ENCODE measurements at places on chromosomes 11 and 22. TPM values are rescaled to one million over a fixed set of nuclear protein-coding genes. Genes with fewer than 3 reads are reported as not detected.
A peak's percentile ranks its signal among the peaks of the same experiment; 100 is the strongest.

The MRGPRX3 gene
- total RNA-seq, result not detected

The SLC35F2 gene
- total RNA-seq, result 3.8 TPM

The APOBEC3H gene
- not detected for total RNA-seq

The NRIP3 gene
- total RNA-seq, result 0.97 TPM

- no peak overlapping the region for H3K4me3 ChIP-seq
- H3K27ac ChIP-seq, result no peak overlapping the region
- H3K36me3 ChIP-seq, result no peaks in the 10 kb centered on the region
- H3K4me1 ChIP-seq, result no peaks in the 10 kb centered on the region
- H3K27me3 ChIP-seq, result no peaks in the 10 kb centered on the region
These were observed 810.0 kb downstream of the BRD1 start for GRCh38 chr22:49017482-49018329.

GRCh38 chr11:100574894-100575769 lies 112.0 kb upstream of the ARHGAP42 start:
- DNase-seq, result no peak
- no peak overlapping the region for H3K27ac ChIP-seq
- H3K4me3 ChIP-seq, result no peak overlapping the region

DNA sequence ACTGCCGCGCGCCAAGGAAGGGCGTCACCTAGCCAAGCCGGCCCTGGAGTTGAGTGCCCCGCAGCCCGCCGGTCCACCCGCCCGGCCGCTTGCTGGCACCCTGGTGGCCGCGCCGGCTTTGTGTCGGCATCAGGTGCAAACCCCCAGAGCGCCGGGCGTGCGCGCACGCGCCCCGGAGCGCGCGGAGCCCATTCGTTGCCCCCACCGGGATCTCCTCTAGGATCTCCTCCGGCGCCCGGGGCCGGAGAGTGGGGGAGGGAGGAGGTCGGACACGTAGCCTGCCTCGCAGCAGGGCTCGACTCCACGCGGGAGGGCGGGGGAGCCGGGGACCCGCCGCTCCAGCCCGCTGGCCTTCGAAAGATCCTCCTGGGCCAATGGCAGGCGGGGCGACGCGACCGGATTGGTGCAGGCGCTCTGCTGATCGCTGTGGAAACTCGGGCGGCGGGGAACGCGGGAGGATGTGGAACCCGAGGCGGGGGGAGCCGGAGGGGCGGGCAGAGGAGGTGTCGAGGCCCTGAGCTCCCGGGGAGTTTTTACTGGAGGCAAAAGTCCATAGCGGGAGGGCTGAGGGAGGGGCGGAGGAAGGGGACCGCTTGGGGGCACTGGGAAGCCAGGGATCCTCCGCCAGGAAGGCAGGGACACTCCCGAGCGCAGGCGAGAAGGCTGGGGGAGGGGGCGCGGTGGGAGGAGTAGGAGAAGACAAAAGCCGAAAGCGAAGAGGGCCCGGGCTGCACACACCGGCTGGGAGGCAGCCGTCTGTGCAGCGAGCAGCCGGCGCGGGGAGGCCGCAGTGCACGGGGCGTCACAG lies at the start of gene FADS2:
Gene FADS2 (plus strand): TSS at position 730 of the 808 bp plus-strand sequence. CDS start 91 bp downstream, outside the sequence.
- H3K27ac ChIP-seq, result peak within 1 kb of the TSS; percentile 90
- H3K36me3 ChIP-seq, result peaks cover 1% of the 10 kb centered on the region
- peak within 1 kb of the TSS; percentile 91 for H3K4me3 ChIP-seq
- peaks cover 43% of the 10 kb centered on the region for H3K4me1 ChIP-seq
- no peaks in the 10 kb centered on the region for H3K27me3 ChIP-seq

GRCh38 chr11:17639091-17639490 lies 80.3 kb upstream of the MYOD1 start:
- DNase-seq, result no peak
- no peaks in the 10 kb centered on the region for H3K4me1 ChIP-seq
- no peak overlapping the region for H3K27ac ChIP-seq
- no peak overlapping the region for H3K4me3 ChIP-seq
- H3K36me3 ChIP-seq, result no peaks in the 10 kb centered on the region

DNA sequence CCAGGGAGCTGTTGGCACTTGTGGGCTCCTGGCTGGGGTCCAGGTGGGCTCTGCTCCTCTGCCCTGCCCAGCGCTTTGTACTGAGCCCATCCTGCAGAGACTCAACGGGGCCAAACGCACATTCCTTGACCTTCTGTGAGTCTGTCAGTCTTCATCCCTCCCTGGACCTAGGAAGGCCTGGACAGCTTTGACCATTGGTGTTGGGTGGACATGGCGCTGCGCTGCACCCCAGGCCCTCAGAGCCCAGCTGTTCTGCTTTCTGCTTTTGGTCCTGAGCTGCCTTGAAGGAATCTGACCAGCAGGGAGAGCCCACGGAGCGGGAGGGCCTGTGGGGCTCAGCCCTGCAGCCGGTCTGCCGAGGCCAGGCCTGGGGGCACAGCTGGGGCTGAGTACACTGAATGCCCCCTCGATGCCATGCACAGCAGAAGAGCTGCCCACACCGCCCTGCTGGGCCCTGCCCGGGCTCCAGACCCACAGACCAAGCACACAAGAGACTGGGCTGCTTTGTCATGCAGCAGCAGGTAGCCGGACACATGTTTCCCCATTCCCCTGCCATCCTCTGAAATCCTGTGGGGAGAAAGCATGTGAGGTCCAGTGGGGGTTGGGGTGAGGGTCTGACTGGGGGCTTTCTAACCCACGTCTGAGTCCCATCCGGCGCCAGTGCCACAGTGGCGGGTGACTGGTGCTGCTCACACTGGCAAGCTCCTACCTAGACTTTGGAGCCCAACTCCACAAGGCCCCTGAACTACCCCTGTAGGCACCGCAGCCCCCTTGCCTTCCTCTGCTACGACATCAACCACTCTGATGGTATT lies 24.1 kb upstream of the CCDC188 start:
- no peaks in the 10 kb centered on the region for H3K36me3 ChIP-seq
- peaks cover 5% of the 10 kb centered on the region for H3K4me1 ChIP-seq
- H3K4me3 ChIP-seq, result no peak overlapping the region
- H3K27me3 ChIP-seq, result peaks cover 7% of the 10 kb centered on the region
- no peak for DNase-seq
- no peak overlapping the region for H3K27ac ChIP-seq

DNA sequence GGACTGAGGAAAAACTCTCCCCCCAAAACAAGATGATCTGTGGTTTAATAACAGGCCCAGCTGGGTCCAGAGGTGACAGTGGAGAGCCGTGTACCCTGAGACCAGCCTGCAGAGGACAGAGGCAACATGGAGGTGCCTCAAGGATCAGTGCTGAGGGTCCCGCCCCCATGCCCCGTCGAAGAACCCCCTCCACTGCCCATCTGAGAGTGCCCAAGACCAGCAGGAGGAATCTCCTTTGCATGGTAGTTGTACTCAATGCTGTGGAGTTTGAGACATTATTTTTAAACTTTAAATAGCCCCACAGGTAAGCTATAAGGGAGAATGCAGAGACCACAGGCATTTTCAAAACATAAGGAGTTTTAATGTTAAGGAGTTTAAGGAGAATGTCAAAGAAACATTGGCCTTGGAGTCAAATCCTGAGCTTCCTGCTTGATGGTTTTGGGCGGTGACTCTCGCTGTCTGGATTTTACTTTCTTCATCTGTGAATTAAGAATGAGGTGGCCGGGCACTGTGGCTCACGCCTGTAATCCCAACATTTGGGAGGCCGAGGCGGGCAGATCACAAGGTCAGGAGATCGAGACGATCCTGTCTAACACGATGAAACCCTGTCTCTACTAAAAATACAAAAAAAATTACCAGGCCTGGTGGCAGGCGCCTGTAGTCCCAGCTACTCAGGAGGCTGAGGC lies 6.8 kb downstream of the APOL1 start:
- peak overlapping the region; percentile 79 for H3K27ac ChIP-seq
- no peaks in the 10 kb centered on the region for H3K27me3 ChIP-seq
- H3K36me3 ChIP-seq, result no peaks in the 10 kb centered on the region
- H3K4me1 ChIP-seq, result peaks cover 20% of the 10 kb centered on the region
- DNase-seq, result no peak

GRCh38 chr22:37309211-37310074 lies 27.1 kb downstream of the CYTH4 start:
- H3K36me3 ChIP-seq, result no peaks in the 10 kb centered on the region
- H3K27ac ChIP-seq, result peak overlapping the region; percentile 76
- H3K4me1 ChIP-seq, result peaks cover 65% of the 10 kb centered on the region
- DNase-seq, result no peak
- H3K27me3 ChIP-seq, result no peaks in the 10 kb centered on the region

DNA sequence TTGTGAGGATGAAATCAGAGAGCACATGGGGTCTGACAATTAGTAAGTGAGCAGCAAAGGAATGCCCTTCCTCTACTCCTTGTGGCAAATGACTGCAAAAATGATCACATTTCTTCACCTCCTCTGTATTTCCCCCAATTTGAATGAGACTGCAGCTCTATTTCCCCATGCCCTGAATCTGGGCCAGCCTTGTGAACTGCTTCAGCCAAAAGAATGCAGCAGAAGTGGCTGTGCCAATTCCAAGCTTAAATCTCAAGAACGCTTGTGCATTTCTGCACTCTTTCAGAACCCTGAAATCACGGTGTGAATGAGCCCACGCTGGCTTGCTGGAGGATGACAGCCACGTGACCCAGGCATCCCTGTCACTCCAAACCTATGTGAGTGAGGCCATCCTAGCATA lies 9.9 kb downstream of the SLC43A3 start:
- no peak overlapping the region for H3K27ac ChIP-seq
- H3K4me1 ChIP-seq, result no peaks in the 10 kb centered on the region
- peaks cover 21% of the 10 kb centered on the region for H3K36me3 ChIP-seq
- H3K27me3 ChIP-seq, result no peaks in the 10 kb centered on the region
- no peak for DNase-seq
- H3K4me3 ChIP-seq, result no peak overlapping the region

DNA sequence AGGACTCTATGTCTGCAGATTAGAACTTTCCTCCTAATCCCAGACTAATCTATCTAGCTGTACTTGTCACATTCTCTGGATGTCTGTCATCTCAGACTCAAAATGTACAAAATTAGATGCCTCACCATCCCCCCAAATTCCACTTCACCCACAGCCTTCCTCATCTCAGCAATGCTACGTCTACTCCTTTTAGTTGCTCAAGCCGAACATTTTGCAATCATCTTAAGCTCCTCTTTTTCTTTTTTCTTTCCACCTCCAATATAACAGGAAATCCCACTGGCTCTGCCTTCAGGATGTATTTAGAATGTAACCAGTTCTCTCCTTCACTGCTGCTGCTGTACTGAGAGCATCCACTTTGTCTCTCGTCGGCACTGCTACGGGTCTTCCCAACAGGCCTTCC lies 1091.8 kb downstream of the TBC1D22A start:
- DNase-seq, result no peak
- H3K27ac ChIP-seq, result no peak overlapping the region
- H3K4me1 ChIP-seq, result peaks cover 18% of the 10 kb centered on the region

GRCh38 chr11:105548359-105548758 lies 61.5 kb upstream of the GRIA4 start:
- no peak overlapping the region for H3K27ac ChIP-seq
- H3K36me3 ChIP-seq, result no peaks in the 10 kb centered on the region
- no peak for DNase-seq
- H3K4me1 ChIP-seq, result no peaks in the 10 kb centered on the region
- peaks cover 32% of the 10 kb centered on the region for H3K27me3 ChIP-seq
